CD14-positive monocyte (primary cell): ENCODE measurements at places on chromosomes 2 and 18. TPM values are rescaled to one million over a fixed set of nuclear protein-coding genes. Genes with fewer than 3 reads are reported as not detected.

The ACOXL gene
- not detected for polyA plus RNA-seq

The ADCYAP1 gene
- polyA plus RNA-seq: not detected in 2 replicates

The RAX gene
- polyA plus RNA-seq: not detected in 2 replicates

The CNGA3 gene
- polyA plus RNA-seq: not detected

The ALPP gene
- not detected for polyA plus RNA-seq

- DNase-seq: no peak
Measured at GRCh38 chr18:23531912-23532311, 28.6 kb downstream of the RMC1 start.

GRCh38 chr18:62838475-62839098, 123.2 kb downstream of the PHLPP1 start:
- DNase-seq: no peak

DNA sequence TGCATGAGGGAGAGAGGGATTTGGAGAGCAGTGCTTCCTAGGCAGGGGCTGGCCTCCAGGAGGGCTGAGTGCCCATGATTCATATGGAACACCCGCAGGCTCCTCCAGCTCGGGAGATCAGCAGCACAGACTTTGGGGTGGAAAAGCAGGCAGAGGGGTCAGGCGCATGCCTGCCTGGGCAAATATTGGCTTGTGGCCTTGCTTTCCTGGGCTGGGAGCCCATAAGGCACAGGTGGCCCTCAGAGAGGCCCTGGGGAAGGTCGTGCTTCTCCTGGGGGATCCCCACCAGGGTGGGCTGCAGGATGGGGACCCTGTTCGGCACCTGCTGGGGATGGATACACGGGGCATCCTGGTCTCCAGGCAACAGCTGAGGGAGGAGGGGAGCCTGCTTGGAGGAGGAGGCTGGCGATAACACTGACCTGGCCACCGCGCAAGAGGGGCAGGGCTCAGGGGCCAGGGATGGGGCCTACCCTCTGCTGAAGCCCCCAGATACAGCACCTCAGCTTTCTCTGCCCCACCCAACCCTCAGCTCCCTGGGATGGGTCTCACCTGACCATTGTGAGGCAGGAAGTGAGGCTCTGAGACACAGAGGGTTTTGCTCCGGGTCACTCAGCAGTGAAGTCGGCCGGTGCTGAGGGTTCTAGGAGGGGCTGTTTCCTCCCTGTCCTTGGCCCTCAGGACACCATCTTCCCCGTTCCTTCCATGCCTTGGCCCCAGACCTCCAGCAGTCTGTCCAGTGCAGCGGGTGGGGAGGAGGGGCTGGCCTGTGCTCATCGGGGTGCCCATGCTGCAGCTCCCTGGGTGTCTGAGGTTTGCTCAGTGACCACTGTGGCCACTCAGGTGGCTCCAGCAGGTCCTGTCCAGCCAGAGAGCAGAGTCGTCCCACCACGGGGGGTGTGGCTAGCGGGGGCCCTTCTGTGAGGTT, 12.0 kb downstream of the AQP12A start:
- DNase-seq: no peak
